Activated T-cell treated with anti-CD3 and anti-CD28 coated beads, Interleukin-2, amount 50 U/mL, for 72 hours (primary cell): ENCODE measurements at places on chromosomes 11 and 22. TPM values are rescaled to one million over a fixed set of nuclear protein-coding genes. Genes with fewer than 3 reads are reported as not detected.

The SERPIND1 gene
- total RNA-seq: not detected

GRCh38 chr22:19844377-19845053 is 10.2 kb downstream of the GNB1L start:
- no peak for DNase-seq

DNA sequence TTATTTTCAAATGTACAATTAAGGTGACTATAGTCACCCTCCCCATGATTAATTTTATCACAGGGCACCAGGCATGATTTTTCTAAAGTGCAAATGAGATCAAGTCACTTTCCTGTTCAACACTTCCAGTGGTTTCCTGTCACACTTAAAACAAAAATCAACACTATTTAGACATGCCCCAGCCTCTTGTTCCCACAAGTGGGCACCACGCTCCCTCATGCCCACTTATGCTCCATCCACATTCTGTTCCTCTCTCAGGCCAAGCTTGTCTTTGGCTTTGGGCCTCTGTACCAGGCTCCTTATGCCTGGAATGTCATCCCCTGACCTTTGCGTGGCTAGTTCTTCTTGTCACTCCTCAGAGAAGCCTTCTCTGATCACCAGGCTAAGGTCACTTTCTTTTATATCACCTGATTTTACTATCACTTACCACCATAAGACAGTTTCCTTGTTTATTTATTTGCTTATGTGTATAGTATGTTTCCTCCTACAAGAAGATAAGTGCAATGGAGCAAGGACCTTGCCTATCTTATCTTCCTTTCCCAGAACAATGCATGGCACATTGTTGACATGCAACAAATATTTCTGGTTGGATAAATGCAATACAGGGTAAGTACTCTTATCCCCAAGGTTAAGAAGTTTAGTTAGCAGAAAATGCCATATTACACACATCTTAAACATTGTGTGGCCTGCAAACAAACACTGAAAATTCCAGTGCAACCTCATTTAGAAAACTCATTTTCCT is 50.9 kb upstream of the PANX1 start:
- DNase-seq: no peak

DNA sequence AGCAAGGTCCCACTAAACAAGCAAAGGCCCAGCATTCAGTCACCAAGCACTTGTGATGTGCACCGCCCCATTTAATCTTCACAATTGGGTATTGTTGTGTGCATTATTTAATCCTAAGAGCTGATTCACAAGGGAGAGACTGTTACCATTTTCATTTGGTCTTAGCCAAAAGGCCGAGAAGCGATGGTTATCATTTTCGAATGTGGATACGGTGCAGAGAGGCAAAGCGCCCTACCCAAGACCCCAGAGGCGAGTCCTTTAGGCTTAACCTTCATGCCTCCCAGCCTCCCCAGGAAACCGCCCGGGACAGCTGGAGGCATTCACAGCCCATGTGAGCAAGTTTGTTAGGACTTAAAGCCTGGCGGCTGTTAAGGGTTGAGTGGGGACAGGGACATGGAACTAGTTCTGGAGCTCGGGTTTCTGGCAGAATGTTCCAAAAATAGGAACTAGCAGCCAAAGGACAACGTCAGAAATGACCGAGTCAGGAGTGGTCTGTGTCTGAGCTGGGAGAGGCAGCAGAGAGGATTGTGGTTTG is 13.0 kb upstream of the UPK3A start:
- DNase-seq: no peak

GRCh38 chr11:57552479-57552878 is 15.0 kb downstream of the UBE2L6 start:
- DNase-seq: no peak

GRCh38 chr11:16239141-16240105 is 116.9 kb downstream of the SOX6 start:
- DNase-seq: no peak

GRCh38 chr22:42967933-42968332 is 47.0 kb downstream of the PACSIN2 start:
- DNase-seq: no peak

GRCh38 chr11:47274495-47275235 is 4.7 kb downstream of the MADD start:
- no peak for DNase-seq

- DNase-seq: no peak
Measured at GRCh38 chr11:58613228-58613627, 9.2 kb upstream of the CNTF start.

- DNase-seq: no peak
Measured at GRCh38 chr11:76234416-76235232, 28.3 kb upstream of the WNT11 start.

The PATE4 gene
- total RNA-seq: not detected

DNA sequence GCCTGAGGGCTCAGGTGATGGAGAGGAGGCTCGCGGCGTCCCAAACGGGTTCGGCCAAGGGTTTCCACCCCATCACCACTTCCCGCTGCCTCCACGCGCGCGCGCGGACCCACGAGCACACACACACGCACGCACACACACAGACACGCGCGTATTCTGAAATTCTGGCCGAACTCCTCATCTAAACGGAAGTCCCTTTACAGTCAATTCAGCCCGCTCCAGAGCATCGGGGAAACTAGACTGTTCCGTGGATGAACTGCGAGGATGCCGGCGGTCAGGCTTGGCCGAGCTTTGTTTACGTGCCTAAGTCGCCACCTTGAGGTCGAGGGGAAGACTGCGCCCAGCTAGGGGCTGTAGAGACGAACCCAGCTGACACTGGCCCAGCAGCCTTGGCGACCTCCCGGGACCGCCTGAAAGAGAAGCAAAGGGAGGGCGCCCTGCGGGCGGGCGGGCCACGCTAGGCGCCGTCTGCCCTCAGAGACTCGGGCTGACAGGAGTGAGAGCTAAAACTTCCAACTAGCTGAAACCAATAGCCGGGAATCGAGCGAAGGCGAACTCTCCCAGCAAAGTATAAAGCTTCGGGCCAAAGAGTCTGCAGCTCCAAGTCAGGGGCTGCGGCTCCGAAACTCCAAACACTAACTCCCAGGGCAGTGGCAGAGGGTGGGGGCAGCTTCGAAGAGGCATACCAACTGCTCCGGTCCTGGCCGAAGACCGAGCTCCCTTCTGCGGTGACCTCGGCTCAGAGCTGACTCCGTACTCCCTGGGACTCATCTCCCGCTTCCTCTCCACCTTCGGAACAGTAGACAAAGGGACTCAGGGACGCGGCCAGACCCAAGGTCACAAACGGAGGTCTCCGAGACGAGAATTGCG is 124.7 kb upstream of the C11orf58 start:
- peak; percentile 81 for DNase-seq

DNA sequence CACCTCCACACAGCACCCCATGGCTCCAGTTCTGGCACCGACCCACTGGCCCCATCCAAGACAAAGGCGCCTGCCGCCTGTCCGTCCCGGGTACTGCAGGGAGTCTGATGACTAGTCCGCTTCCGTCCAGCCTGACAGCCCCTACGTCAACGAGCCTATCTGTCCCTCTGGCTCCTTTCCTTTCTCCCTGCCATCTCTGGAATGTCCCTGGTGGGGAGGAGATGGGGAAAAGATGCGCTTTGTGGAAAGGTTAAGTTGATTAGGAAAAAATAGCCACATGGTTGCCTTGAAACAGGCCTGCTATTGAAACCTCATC is 10.4 kb downstream of the PDGFB start:
- no peak for DNase-seq

DNA sequence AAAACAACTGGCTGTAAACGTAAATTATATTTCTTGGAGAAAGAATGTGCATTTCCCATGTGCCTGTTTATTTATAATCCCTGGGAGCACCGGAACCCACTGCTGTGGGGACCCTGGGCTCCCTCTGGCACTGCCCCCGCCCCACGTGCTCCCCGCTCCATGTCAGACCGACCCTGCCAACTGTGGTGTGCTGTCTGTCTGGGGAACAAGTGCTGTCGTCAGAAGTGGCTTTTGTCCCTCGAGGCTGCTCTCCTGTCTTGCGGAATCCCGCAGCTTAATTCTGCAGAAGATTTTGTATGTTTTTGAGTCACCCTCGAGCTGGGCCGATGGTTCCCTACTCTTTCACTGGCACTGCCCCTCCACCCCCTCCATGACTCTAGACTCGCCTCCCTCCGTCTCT is 2.4 kb downstream of the LRRC10B start:
- no peak for DNase-seq

The GRAP2 gene
- 59.4 TPM for total RNA-seq

The NCF4 gene
- total RNA-seq: 15.8 TPM

GRCh38 chr11:80944758-80945157 is 1503.9 kb upstream of the TENM4 start:
- DNase-seq: no peak
